Jurkat, Clone E6-1 (cell line): ENCODE measurements at places on chromosomes 3 and 15.

DNA sequence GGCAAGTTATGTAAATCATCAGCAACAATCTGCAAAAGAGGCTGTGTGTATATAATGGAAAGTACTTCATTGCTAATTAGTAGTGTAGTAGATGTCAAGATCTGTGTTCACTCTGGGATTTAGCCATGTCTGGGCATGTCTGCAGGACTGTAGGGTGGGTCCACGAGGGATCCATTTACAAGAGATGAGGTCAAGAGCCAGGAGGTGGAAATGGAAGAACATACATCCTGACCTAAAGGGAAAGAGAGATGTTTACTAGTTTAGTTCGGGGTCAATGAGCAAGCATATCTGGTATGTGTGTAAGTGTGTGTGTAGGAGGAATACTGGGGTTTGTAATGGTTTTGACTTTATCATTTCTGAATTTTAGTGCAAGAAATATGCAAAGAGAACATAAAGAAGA, 171.5 kb upstream of the NANOGP8 start:
- no peak for DNase-seq

DNA sequence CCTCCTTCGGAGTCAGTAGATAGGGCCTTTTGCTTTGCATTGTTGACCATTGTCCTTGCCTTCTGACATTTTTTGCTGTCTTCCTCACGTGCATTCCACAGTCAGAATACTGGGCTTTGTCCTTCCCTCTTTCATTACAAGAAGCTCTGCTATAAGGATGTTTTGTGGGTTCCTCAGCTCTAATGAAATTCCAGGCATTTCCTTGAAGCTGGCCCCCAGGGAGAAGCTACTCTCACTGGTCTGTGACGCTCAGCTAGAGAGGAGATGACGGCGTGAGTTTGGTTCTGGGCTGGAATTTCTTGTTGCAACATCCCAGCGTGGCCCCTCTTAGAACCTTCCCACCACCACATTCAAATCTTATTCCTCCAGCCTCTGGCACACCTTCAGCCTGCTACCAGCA, 210.2 kb downstream of the TJP1 start:
- DNase-seq = no peak

- peak; percentile 22 for DNase-seq
Measured at GRCh38 chr3:130480736-130481135, 36.2 kb upstream of the COL6A6 start.

DNA sequence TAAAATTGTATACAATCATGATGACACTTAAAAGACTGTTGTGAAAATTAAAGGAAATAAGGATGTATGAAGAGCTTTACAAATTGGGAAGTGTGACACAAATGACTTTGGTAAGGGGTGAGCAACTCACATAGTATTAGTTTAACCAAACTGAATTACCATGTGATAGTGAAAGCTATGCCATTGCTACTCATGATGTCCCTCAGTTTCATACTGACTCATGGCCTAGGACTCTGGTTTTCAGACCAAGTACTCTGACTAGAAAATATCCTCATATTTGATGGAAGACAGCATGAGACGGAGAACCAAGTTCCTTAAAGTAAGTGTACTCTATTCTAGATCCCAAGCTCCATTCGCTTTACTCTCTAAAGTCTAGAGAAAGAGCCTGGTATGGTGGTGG, 203.2 kb upstream of the ICE2 start:
- no peak for DNase-seq

DNA sequence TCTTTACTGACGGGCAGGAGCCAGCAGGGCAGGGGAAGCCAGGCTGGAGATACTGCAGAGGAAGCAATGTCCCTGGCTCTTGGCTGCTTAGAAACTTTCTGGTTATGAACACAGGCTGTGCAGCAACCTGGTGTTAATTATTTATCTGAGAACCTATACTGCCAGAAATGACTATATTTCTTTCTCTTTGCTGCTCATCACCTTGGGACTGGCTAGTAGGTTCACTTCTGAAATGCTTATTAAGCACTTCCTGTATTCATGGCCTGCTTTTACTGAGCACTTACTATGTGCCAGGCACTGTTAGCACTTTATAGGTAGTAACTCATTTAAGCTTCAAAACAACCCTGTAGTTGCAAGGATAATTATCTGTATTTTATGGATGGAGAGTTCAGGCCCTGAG, 57.6 kb downstream of the RAB11A start:
- DNase-seq = no peak

- DNase-seq = no peak
Measured at GRCh38 chr3:30753766-30754165, 140.7 kb downstream of the GADL1 start.

DNA sequence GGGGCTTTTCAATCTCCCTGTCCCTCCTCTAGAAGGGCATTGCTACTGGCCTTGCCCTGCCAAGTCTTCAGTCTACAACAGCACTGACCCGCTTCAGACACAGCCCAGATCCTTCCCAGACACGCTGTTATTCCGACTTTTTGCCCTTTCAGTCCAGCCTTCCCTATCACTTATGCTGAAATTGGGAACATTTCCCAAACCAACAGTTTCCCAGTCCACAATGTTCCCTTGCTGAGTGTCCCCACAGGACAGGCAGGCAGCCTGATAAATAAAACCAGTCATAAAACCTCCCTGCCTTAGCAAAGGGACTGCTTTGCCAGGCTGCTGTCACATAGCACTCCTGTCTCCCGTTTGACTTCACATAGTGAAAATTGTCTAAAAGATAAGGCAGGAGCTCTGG, 43.5 kb downstream of the GOLGA6L2 start:
- no peak for DNase-seq

GRCh38 chr3:98886525-98886924, 15.0 kb downstream of the DCBLD2 start:
- DNase-seq = no peak

DNA sequence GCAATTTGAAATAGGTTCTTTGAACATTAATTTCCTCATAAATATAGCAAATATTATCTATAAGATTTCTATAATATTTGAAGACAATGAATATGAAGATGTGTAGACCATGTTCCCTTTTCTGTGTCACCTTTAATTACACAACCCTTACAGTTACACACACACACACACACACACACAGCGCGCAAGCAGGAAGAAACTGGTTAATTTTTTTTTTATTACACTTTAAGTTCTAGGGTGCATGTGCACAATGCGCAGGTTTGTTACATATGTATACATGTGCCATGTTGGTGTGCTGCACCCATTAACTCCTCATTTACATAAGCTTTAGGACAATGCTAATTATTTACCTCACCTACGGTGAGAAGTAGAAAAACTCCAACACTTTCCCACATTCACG, 122.9 kb downstream of the TPRG1 start:
- DNase-seq = no peak

DNA sequence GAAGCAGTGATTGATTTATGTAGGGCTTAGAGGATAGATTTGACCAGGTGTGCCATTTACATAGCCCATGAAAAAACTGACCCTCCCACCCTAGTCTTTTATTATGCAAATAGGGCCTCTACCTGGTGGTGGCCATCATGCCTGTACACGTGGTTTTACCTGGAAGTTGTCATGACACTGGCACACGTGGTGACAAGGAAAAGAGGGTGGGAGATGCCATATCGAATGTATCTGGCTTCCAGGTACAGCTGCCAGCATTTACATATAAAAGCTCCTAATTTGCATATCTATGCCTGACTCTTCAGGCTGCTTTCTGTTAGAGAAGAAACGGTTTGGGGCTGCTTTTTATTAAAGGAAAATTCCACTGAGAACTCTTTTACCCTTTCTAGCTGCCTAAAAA, 35.0 kb upstream of the DNAJC13 start:
- DNase-seq = no peak

GRCh38 chr3:71859123-71859519, 74.2 kb upstream of the PROK2 start:
- peak; percentile 79 for DNase-seq

DNA sequence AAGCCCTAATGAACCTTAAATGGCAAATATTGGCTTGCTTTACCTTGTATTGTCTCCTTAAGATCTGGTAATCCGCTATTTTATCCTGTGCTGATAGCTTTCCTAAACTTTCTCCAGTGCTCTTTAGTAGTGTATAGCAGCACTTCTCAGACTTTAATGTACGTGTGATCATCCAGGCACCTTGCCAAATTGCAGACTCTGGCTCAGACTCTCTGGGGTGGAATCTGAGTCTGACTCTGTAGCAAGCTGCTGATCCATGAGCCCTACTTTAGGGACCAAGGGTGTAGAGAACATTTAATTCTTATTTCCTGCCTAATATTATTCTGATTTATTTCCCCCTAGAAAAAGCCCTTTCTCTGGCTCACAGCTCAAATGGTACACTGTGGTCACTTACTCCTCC, 518.8 kb upstream of the ZNF385D start:
- no peak for DNase-seq

GRCh38 chr3:184180165-184180564, 5.5 kb downstream of the AP2M1 start:
- DNase-seq = no peak

DNA sequence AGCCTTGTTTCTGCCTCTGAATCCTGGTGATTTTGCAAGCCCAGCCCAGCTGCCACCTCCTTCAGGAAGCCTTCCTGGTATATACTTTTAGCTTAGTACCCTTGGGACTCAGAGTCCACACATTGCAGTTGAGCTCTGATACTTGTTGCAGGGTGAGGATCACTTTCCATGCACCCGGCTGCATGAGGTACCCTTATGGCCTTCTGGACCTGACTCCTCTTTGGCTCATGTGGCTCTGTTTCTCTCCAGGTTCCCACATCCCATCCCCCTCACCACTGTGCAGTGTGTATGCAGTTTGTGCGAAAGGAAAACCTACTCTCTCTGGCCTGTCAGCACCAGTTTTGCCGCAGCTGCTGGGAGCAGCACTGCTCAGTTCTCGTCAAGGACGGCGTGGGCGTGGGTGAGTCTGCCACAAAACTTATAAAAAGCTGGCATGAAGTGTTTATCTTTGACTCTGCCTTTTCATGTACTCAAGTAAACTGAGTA, 23.1 kb upstream of the P4HTM start:
- DNase-seq = no peak

GRCh38 chr3:177537612-177538011, 340.3 kb upstream of the TBL1XR1 start:
- no peak for DNase-seq

DNA sequence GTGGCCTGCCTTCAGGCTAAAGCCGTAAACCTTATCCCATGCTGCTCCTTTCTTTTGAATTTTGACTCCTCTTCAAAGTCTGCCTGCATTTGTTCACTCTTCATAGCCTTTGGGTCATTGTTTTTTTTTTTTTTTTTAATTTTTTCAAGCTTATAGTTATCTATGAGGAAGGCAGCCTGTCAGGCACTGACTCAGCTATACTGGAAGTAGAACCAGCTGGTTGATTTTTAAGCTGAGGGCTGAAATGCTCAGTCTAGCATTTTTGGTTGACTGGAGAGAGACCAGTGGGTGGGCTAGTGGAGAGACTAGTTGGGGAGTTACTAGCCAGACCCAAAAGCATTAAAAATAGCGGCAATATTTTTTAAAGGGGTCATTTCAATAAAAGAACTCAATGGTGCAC, 44.1 kb downstream of the C3orf20 start:
- no peak for DNase-seq

- no peak for DNase-seq
Measured at GRCh38 chr15:65354835-65355172, 23.0 kb downstream of the IGDCC3 start.

- DNase-seq = no peak
Measured at GRCh38 chr3:4139462-4140140, 163.6 kb upstream of the SETMAR start.

GRCh38 chr15:76440441-76440840, 103.9 kb downstream of the ISL2 start:
- DNase-seq = no peak

DNA sequence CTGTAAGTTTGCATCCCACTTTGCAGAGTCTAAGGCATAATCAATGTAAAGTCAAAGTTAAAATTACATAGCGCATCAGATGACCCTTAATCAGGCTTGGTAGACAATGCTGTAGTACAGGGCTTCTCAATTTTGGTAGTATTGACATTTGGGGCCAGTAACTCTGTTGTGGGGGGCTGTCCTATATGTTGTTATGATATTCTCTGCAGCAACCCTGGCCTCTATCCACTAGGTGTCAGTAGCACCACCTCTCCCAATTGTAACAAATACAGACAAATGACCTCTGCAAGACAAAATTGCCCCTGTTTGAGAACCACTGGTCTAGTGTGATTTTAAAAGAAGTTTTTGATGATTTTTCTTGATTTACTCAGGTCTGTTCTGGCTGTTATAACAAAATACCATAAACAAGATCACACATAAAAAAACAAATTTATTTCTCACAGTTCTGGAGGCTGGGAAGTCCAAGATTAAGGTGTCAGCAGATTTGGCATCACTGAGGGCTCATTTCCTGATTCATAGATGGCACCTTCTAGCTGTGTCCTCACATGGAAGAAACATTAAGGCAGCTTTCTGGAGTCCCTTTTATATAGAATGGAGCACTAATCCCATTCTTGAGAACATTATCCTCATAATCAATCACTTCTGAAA, 37.6 kb upstream of the SLC9A9 start:
- peak; percentile 37 for DNase-seq
